ELR (cell line): ENCODE measurements at places on chromosomes 13 and 19.
A peak's percentile ranks its signal among the peaks of the same experiment; 100 is the strongest.

- peak; percentile 27 for DNase-seq
Measured at GRCh38 chr13:66102864-66103263, 1127.3 kb downstream of the PCDH9 start.

DNA sequence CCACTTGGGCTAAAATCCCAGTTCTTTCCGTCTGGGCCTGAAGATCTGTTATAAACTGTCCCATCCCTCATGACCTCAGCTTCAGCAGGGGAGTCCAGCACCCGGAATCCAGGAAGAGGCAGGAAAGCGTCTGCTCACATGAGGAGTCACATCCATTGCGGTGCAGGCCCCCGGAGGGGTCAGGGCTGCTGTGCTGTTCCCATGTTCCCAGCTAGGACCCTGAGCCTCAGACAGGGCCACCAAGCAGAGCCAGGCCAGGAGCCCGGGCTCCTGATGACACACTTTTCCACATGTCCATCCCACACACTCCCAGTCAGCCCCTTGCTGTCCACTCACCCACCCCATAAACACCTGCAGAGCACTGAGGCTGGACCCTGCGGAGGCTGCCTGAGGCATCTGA lies 45.3 kb upstream of the VSTM2B start:
- no peak for DNase-seq

- DNase-seq = peak; percentile 71
Measured at GRCh38 chr19:52200044-52200443, 10.2 kb downstream of the PPP2R1A start.

GRCh38 chr13:114097212-114097892 lies 35.1 kb downstream of the RASA3 start:
- DNase-seq = no peak

DNA sequence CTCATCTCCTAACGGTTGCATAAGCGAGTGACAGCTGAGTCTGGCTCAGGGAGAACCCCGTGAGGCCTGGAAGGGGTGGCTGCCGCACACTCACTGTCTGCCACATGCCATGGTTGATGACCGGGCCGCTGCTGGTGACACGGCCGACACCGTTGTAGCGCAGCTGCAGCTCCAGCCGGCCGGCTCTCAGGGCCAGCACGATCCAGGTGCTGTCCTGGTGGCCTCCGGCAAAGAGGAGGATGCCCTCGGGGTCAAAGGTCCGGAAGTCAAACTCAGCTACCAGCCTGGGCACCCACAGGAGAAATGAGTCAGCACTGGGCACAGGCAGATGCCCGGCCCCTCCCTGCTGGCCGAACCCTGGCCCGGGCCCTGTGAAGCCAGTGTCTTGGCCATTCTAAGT lies 31.7 kb downstream of the GAS6 start:
- DNase-seq = no peak

DNA sequence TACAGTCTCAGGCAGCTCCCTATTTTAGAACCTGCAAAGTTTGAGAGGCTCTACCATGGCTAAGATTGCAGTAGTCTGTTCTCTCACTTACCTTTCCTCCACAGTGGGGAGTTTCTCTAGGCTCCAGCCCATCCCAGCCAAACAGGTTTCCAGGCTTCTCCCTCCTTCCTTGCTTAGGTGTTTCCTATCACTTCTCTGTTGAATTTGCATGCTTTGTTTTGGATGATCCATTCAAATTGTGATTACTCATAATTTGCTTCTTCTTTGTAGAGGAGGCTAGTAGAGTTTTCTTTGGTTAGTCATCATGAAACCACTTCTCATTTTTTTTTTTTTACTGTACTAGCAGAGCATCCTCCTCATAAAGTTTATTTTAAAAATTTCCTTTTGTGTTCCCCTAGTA lies 1242.2 kb upstream of the MIR17HG start:
- peak; percentile 86 for DNase-seq

DNA sequence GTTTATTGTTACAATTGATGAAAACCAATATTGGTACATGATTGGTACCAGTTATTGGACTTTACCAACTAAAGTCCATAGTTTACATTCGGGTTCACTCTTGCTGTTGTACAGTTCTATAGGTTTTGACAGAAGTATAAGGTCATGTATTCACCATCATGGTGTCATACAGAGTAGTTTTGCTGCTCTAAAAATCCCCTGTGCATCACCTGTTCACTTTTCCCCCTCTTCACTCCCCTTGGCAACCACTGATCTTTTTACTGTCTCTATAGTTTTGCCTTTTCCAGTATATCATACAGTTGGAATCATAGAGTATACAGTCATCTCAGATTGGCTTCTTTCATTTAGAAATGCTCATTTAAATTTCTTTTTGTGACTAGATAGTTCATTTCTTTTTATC lies 51.2 kb upstream of the MED4 start:
- DNase-seq = no peak

DNA sequence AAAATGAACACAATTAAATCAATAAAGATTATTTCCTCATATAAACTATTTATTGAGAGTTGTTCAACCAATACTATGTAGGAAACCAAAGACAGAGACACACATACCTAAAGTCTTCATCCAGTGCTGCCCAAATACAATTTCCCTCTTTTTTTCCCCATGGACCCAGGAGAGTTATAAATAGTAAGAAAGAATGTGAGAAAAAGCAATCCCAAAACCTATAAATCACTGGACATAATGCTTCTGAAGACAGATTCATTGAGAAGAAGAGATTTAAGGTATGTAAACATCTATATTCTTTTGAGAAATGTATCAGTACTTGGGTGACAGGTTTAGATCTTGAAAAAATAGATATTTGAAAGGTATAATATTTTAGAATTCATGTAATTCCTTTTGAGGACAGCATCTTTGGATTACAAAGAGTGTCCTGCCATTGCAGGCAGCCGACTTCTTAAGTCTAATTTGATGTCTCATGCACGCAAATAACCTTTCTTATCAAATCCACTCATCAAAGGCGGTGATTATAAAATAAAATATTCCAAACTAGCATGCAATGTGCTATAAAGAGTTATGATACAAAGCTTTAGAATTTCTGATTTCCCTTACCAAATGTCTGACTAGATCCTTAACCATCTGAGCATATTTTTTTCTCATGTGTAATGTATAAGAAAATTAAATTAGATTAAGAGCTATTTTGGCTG lies 739.4 kb downstream of the LIG4 start:
- peak; percentile 15 for DNase-seq

- DNase-seq = peak; percentile 68
Measured at GRCh38 chr13:43227721-43228120, 204.3 kb downstream of the DNAJC15 start.

DNA sequence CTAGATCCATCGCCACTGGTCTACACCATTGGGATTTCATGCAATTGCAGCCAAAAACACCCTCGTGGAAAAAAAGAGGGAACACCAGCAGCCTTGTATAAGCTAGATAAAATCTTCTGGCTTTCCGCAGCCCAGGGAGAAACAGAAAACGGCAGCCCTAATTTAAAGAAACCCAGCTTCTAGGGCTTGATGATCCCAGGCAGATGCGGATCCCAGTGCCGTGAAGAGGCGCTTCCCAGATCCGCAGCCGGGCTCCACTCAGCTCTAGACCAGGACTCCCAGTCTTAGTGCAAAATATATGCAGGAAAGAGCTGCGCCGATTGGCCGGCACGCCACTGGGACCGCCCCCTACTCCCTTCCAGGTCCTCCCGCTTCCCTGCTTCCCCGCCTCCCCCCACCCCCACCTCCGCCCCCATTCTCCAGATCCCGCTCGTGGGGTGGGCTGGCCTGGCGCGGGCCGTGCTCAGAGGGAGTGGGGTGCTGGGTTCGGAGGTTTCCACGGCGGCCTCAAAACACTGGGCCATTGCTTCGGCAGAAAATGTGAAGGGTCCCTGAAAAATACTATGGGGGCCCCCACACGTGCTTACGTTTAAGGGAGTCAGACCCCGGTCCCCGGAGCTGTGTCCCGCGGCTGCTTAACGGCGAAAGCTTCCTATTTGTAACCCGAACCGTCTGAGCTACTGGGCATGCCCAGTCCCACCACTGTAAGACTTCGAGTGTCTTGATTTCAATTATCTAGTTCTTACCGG lies 63.1 kb downstream of the SERP2 start:
- peak; percentile 97 for DNase-seq

- no peak for DNase-seq
Measured at GRCh38 chr13:75579529-75579928, 29.9 kb downstream of the UCHL3 start.
